ENCODE measurements at places on chromosomes 6 and 20.
A peak's percentile ranks its signal among the peaks of the same experiment; 100 is the strongest.

- no peak for DNase-seq
These were observed 280.4 kb downstream of the ALDH8A1 start for GRCh38 chr6:134669485-134669884.

DNA sequence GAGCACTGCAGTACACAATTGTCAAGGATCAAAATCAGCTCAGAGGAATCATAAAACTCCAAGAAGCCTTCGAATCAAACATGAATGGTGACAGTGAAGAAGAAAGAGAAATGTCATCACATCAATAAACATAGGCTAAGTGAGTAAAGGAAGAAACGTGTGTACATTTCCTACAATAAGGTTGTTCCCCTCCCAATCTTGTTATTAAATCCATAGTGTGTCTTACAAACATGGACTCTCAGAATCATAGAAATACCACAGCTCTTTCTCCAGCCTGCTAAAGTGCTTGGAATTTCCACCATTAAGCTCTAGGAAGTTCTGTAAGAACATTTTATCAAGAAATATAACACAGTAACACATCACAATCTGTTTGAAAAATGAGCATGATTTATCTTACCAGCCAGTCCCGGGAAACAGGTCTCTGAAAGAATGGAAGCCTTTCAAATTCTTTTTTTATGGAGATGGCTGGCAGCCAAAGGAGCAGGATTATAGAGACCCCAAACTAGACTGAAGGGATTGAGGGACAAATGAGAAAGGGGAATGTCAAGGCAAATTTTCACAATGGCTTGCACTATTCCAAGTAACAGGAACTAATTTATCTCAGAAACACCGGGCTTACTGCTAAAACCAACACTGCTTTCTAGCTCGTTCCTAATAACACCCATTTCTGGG is 4.5 kb upstream of the TNFAIP3 start:
- no peak for DNase-seq

DNA sequence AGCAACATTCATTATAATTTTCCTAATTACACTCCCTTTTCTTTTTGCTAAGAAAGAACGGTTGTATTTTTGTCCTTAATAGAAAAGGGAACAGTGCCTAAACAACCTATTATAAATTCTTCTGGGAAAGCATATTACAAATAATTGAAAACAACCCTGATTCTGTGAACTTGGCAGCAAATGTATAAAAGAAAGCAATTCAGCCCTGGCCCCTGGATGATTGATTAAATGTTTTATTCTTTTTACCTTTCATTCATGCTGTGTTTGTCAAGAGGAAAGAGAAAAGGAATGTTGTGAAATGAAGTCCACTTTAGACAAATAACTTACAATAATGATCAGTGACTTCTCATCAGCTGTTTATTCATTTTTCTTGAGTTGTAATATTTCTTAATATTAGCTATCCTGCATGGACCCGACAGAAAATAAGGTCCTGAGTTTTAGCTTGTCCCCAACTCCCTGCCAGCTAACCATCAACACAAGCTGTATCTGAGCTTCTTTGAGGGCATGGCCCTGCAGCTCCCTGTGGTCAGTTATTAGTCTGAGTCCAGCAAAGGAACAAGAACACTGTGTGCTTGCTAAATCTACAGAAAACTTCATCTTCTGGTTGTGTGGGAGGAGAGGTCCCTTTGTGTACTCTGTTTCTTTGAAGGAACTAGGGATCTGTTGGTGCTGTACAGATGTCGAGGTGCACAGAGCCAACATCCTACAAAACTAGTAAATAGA is 248.2 kb downstream of the LAMA2 start:
- DNase-seq, result no peak

- DNase-seq, result no peak
These were observed 3.2 kb downstream of the TNFAIP3 start for GRCh38 chr6:137870308-137870644.

- peak; percentile 82 for DNase-seq
These were observed 95.3 kb upstream of the BHLHE23 start for GRCh38 chr20:63101781-63102720.

- DNase-seq, result no peak
These were observed 113.4 kb downstream of the ELOVL4 start for GRCh38 chr6:79833964-79834284.

GRCh38 chr6:126252154-126252553 is 87.8 kb upstream of the CENPW start:
- DNase-seq, result no peak

Measured in GM13976 (cell line).